ENCODE measurements at places on chromosomes 16 and 17. TPM values are rescaled to one million over a fixed set of nuclear protein-coding genes. Genes with fewer than 3 reads are reported as not detected.

The C1QTNF1 gene
- total RNA-seq = 31.1 TPM

The KRT20 gene
- not detected for total RNA-seq

The PAM16 gene
- 44.1 TPM for total RNA-seq

The ICAM2 gene
- 75.1 TPM for total RNA-seq

The ADGRG3 gene
- 9.6 TPM for total RNA-seq

DNA sequence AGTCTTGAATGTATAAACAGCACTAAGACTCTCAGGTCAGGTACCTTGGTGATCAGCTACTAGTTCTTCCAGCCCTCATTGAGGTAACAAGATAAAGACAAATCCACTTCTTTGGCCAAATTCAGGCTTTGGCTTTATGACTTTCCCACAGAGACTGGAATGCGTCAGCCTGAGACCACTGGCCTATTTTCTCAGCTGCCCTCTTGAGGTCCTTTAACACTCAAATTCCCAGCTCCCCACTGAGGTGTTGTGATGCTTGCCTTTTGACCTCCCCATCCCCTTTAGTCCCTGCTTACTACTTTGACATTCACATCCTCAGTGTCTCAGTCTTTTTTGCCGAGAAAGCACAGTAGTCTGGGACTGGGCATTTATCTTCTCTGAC is 10.6 kb downstream of the TNFAIP1 start:
- peaks cover 60% of the 10 kb centered on the region for H3K36me3 ChIP-seq
- no peak overlapping the region for H3K27ac ChIP-seq
- H3K4me1 ChIP-seq = peaks cover 17% of the 10 kb centered on the region
- no peak overlapping the region for H3K4me3 ChIP-seq

- no peak overlapping the region for H3K27ac ChIP-seq
- H3K27me3 ChIP-seq = no peaks in the 10 kb centered on the region
- H3K4me3 ChIP-seq = no peak overlapping the region
- no peak for DNase-seq
- peaks cover 44% of the 10 kb centered on the region for H3K36me3 ChIP-seq
- H3K4me1 ChIP-seq = no peaks in the 10 kb centered on the region
These were observed 19.7 kb upstream of the C17orf107 start for GRCh38 chr17:4879601-4880000.

- DNase-seq = no peak
- no peak overlapping the region for H3K4me3 ChIP-seq
- H3K36me3 ChIP-seq = peaks cover 4% of the 10 kb centered on the region
- no peak overlapping the region for H3K27ac ChIP-seq
- peaks cover 6% of the 10 kb centered on the region for H3K4me1 ChIP-seq
These were observed 5.5 kb upstream of the MED11 start for GRCh38 chr17:4725646-4726310.

DNA sequence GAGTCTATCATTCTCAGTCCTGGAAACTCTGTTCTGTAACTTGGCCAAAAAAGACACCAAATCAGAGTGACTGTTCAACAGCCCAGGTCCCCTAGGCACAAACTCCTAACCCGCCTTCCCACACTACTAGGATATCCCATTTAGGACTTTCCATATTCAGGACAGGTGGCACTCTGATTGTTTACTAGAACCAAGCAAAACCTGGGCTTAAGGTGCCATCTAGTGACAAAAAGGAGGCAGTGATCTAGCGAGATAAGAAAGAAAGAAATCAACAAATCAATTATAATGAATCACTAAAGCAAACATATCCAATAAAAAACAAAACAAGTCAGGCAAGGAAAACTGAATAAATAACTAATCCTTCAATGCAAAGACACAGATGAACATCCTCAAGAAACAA is 203.9 kb downstream of the CEP112 start:
- no peak for DNase-seq
- no peaks in the 10 kb centered on the region for H3K36me3 ChIP-seq
- no peak overlapping the region for H3K27ac ChIP-seq

DNA sequence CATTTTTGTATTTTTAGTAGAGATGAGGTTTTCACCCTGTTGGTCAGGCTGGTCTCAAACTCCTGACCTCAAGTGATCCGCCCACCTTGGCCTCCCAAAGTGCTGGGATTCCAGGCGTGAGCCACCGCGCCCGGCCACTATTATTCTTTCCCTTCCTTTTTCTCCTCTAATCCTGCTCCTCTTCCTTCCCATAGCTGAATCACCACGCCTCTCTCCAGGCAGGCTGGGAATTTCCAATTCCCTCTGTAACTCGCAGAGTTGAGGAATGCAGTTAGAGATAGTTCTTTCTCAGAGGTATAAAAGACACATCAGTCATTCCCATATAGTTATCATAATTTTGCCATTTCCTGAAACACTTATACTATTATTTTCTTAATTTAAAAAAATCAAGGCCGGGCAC is 11.2 kb downstream of the METTL16 start:
- DNase-seq = no peak
- no peak overlapping the region for H3K4me3 ChIP-seq
- no peaks in the 10 kb centered on the region for H3K27me3 ChIP-seq
- H3K4me1 ChIP-seq = no peaks in the 10 kb centered on the region

DNA sequence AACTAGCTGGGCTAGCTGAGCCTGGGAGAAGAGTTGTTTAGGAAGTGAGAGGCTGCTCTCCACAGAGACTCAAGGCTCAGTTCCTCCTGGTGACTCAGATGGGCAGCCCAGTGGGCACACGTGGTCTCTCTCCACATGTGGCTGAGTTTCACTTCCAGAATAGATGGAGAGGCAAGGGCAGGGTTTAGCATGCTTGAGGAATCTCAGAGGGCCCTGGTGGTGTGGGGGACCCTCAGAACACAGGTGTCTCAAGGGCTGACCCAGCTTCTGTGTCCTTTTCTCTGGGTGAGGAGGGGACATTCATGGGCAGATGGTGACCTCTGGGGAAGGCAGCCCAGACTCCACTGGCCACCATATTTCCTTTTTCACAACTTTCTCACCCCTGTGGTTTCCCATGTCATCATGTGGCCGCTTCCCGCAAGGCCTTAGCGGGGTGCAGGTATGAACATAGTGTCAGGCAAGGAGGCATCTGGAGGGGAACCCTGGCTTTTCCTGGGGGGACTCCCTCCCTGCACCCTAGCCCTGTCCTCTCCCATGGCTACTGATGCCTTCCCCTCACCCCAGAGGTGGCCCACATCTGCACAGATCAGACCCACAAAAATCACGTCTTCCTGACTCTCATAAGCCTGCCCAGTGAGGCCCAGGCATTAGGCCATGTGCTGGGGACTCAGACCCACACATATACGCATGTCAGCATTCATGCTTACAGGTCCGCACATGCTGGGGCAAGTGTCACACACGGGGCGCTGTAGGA is 3.3 kb downstream of the GRN start:
- H3K27me3 ChIP-seq = no peaks in the 10 kb centered on the region
- H3K4me3 ChIP-seq = no peak overlapping the region
- no peak overlapping the region for H3K27ac ChIP-seq
- H3K4me1 ChIP-seq = peaks cover 34% of the 10 kb centered on the region

GRCh38 chr16:2385190-2385836 is 43.9 kb upstream of the CCNF start:
- H3K27me3 ChIP-seq = no peaks in the 10 kb centered on the region
- H3K36me3 ChIP-seq = no peaks in the 10 kb centered on the region
- H3K27ac ChIP-seq = no peak overlapping the region
- DNase-seq = no peak
- no peak overlapping the region for H3K4me3 ChIP-seq

DNA sequence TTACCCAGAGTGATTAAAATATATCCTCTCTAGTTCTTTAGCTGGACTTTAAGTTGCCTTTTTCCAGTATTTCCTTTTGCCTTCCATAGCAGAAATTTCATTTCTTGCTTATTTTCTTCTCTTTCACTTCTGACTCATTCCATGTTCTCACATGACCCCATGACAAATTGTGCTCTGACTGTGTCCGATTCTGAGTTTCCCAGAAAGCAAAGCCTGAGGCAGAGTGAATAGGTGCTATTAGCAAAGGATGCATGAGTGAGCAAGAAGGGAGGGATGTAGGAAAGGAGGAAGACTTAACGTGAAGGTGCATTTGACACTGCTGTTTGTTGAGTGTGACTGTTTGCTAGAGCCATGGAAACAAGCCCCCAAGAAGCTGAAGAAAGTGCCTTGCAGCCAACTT is 82.6 kb upstream of the CNTNAP4 start:
- H3K4me3 ChIP-seq = no peak overlapping the region
- peaks cover 9% of the 10 kb centered on the region for H3K4me1 ChIP-seq
- no peaks in the 10 kb centered on the region for H3K27me3 ChIP-seq
- H3K27ac ChIP-seq = peak overlapping the region; percentile 29

DNA sequence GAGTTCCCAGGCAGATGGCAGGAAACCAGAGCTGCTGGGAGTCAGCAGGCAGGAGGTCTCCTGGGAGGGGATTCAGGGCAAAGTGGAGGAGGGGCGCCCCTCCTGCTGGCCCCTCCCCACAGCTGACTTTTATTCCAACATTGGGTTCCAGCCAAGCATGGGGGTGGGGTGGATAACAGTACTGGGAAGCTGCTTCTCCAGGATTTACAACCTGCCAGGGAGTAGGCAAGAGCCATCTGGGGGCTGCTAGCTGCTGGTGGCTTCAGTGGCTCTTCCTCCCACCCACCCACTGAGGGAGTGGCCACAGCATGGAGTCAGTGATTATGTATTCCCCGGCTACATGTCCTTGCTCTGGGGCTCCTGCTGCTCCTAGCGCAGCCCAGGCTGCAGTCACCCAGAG is 36.8 kb downstream of the TMEM132E start:
- H3K4me1 ChIP-seq = peaks cover 6% of the 10 kb centered on the region
- no peaks in the 10 kb centered on the region for H3K36me3 ChIP-seq
- H3K27ac ChIP-seq = no peak overlapping the region
- no peak for DNase-seq
- H3K27me3 ChIP-seq = peaks cover 71% of the 10 kb centered on the region

- peak overlapping the region; percentile 92 for H3K4me3 ChIP-seq
- DNase-seq = no peak
- H3K27me3 ChIP-seq = no peaks in the 10 kb centered on the region
- H3K27ac ChIP-seq = peak overlapping the region; percentile 80
- peaks cover 46% of the 10 kb centered on the region for H3K36me3 ChIP-seq
These were observed 345 bp downstream of the TSC2 start for GRCh38 chr16:2048116-2048543.

GRCh38 chr17:43405861-43406260 is 7.1 kb downstream of the ARL4D start:
- H3K4me1 ChIP-seq = peaks cover 54% of the 10 kb centered on the region
- no peaks in the 10 kb centered on the region for H3K27me3 ChIP-seq
- H3K4me3 ChIP-seq = no peak overlapping the region
- DNase-seq = no peak
- H3K27ac ChIP-seq = no peak overlapping the region

DNA sequence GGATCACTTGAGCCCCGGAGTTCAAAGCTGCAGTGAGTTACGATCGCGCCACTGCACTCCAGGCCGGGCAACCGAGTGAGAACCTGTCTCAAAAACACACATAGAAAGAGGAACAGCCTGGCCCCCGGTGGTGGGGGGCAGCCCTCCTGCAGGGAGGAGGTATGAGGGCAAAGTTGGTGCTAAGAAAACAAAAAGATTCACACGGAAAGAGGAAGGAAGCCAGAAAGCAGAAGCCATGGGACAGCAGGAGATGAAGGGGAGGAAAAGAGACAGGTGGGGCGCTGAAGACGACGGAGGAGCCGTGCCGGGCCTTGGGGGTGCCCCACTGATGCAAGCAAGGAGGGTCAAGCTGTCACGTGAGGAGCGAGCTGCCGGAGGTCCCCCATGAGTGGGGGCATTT is 8.2 kb upstream of the C16orf74 start:
- no peaks in the 10 kb centered on the region for H3K4me1 ChIP-seq
- H3K36me3 ChIP-seq = no peaks in the 10 kb centered on the region
- no peak overlapping the region for H3K4me3 ChIP-seq
- DNase-seq = no peak

GRCh38 chr17:7392696-7393612 is 1.4 kb downstream of the PLSCR3 start:
- H3K4me1 ChIP-seq = peaks cover 36% of the 10 kb centered on the region
- H3K27ac ChIP-seq = peak overlapping the region; percentile 98
- no peaks in the 10 kb centered on the region for H3K27me3 ChIP-seq
- no peak for DNase-seq
- H3K36me3 ChIP-seq = peaks cover 16% of the 10 kb centered on the region

DNA sequence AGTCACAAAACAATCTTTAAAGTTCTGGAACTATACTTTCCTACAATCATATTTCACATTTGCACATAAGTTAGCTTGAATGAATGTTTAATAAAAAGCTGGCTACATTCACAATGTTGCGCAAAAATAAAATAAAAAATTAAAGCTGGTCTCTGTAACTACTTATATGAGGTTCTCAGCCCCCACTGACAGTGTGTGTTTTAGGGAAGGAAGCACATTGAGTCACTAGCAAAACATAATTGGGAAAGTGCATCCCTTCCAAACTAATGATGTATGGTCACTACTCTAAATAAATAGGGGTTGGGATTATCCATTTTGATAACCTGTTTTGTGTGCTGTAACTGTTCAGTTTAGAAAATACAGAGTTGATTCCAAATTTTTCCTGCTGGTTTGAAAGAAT is 251.9 kb downstream of the IRX3 start:
- H3K27ac ChIP-seq = no peak overlapping the region
- no peaks in the 10 kb centered on the region for H3K4me1 ChIP-seq
- DNase-seq = no peak
- H3K4me3 ChIP-seq = no peak overlapping the region

DNA sequence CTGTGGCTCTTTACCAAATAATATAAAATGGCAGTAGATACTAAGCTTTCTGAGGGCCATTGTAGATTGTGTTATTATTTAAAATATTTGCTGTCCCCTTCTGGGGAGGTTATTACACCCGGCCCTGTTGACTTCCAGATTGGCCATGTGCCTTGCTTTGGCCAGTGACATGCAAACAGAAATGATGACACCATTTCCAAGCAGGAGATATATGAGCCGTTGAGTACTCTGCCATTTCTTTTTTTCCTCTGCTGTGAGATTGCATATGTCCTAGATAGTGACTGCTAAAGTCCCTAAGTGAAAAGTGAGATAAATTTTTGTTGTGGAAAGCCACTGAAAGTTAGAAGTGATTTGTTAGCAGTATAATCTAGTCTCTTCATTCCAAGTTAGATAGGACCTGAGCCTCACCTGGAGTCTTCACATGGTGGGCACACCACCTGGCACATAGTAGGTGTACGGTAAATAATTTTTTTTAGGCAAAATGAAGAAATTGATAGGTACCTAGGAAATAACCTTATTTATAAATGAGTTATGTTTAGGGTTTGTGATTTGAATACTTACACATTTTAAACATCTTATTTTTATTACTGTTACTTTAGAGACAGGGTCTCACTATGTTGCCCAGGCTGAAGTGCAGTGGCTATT is 204.0 kb upstream of the CACNG5 start:
- no peak overlapping the region for H3K27ac ChIP-seq
- no peaks in the 10 kb centered on the region for H3K36me3 ChIP-seq
- no peaks in the 10 kb centered on the region for H3K27me3 ChIP-seq
- H3K4me1 ChIP-seq = peaks cover 39% of the 10 kb centered on the region

DNA sequence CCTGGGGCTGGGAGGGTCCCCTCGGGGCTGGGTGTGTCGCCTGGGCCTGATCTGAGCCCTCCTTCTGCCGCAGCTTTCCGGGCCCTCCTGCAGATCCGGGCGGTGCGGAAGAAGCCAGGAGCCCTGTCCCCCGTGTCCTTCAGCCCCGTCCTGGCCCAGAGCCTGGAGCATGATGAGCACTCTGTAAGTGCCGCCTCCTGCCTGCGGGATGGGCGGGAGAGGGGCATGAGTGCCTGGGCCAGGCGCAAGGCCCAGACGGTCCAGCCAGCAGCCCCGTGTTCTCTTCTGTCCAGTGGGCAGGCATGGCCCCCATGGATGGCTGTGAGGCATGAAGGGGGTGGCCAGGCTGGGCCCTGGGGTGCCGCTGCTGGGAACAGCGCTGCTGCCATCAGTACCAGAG is 16.0 kb upstream of the NUDT16L1 start:
- no peaks in the 10 kb centered on the region for H3K27me3 ChIP-seq
- H3K4me3 ChIP-seq = no peak overlapping the region

Data from esophagus muscularis mucosa (tissue), 4 donors.